ENCODE measurements at places on chromosomes 1 and 21. TPM values are rescaled to one million over a fixed set of nuclear protein-coding genes. Genes with fewer than 3 reads are reported as not detected.

DNA sequence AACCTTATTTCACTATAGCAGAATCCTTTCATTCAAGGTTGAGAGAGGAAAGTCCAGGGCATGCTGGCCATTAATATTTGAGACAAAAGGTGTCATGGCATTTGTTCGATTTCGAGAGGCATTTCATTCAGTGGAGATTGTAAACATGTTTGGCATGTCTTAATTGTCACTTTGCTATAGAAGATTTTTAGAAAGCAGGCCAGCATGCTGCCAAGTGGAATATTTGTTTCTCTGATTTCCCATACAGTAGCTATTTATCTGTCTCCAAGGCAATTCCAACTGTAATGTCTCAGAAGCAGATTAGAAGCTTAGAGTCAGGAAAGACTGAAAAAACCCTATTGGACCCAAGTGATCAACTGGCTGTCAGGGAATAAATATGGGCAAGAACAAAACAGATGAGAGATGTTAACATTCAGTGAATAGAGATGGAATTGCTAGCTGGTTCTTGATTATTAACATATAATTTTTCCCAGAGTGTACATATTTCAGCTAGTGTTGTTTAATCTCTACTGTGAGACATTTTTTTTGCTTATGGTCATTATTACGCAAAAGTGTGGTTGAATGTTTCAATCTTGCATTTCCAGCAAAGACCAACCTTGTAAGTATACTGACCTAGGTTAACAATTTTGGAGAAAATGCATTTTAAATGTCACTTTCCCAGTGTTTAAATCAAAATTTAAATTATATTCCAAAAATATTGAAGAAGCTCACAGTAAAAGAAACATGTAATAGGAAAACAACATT lies 174.6 kb downstream of the KCNK2 start:
- no peaks in the 10 kb centered on the region for H3K4me1 ChIP-seq
- no peak overlapping the region for H3K4me3 ChIP-seq
- DNase-seq = peak; percentile 75
- H3K27me3 ChIP-seq = no peaks in the 10 kb centered on the region
- H3K27ac ChIP-seq = no peak overlapping the region

OR10Z1 gene
- under 0.01 TPM for total RNA-seq

DNA sequence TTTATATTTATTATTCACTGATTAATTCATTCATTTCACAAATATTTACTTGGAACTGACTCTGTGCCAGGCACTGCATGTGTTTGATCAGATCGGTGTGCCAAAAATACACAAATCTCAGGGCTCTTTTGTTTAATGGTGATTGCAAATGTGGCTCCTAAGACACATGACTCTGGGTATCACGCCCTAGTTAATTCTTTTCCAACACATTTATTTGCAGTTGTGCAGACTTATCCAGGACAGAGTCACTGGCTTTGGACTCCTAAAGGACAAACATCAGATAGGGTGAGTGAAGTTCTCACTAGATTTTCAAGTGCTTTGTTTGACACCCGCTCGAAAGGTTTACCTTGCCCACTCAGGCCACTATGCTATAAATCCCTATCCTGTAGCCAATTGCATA lies 335.5 kb downstream of the BARHL2 start:
- H3K27me3 ChIP-seq = no peaks in the 10 kb centered on the region
- DNase-seq = no peak
- no peaks in the 10 kb centered on the region for H3K4me1 ChIP-seq
- H3K4me3 ChIP-seq = no peak overlapping the region
- no peak overlapping the region for H3K27ac ChIP-seq

DNA sequence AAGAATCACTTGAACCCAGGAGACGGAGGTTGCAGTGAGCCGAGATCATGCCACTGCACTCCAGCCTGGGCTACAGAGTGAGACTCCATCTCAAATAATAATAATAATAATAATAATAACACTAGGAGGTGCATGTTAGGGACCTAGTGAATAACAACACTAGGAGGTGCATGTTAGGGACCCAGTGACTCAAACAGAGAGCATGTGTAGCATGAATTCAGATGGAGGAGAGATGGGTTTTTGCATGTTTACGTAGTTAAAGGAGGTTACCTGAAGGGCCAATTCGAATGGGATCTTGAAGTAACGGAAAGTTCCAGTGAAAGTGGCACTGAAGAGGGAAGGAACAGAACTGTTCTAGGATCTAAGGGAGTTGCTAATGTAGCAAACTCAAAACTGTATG lies 7.1 kb upstream of the KCNK1 start:
- no peaks in the 10 kb centered on the region for H3K36me3 ChIP-seq
- H3K4me1 ChIP-seq = no peaks in the 10 kb centered on the region
- H3K4me3 ChIP-seq = no peak overlapping the region
- DNase-seq = no peak
- no peak overlapping the region for H3K27ac ChIP-seq

TDRD5 gene
- not detected for total RNA-seq

DNA sequence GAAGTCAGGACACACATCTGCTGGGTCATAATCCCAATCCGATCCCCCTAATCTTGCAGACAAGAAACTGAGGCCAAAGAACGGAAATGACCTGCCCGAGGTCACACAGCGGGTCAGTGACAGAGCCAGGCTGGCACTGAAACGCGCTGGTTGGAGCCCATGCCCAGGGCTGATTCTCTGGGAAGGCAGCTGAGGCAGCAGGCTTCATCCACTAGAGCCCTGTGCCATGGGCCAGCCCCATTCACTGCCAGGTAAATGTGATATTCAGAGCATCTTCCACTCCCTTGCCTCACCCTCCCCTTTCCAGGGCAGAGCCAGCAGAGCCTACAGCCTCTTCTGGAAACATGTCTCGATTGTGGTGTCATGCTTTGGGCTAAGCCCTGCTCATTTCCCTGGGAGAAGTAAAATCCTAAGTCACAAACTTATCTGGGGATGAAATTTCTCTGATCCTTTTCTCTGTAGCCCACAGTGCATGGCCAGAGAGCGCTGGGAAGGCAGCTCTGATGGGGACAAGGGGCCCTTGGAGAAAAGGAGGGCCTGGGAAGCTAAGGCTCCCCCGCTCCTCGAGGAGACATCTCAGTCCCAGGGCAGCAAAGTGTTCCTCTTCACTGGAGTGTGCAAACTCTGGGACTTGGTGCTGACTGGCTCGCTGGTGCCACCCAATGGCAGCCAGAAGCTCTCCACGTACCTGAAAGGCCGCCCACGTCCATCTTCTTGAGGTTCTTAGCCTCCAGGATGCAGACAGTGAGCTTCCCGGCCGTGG lies 110.4 kb downstream of the SYT2 start:
- no peaks in the 10 kb centered on the region for H3K27me3 ChIP-seq
- DNase-seq = peak; percentile 78
- H3K36me3 ChIP-seq = no peaks in the 10 kb centered on the region
- no peak overlapping the region for H3K4me3 ChIP-seq

GRCh38 chr21:23111070-23111600 lies 2112.9 kb downstream of the NCAM2 start:
- H3K27ac ChIP-seq = no peak overlapping the region
- H3K27me3 ChIP-seq = no peaks in the 10 kb centered on the region
- DNase-seq = no peak
- no peaks in the 10 kb centered on the region for H3K36me3 ChIP-seq
